ENCODE measurements at places on chromosomes 2 and 18.

DNA sequence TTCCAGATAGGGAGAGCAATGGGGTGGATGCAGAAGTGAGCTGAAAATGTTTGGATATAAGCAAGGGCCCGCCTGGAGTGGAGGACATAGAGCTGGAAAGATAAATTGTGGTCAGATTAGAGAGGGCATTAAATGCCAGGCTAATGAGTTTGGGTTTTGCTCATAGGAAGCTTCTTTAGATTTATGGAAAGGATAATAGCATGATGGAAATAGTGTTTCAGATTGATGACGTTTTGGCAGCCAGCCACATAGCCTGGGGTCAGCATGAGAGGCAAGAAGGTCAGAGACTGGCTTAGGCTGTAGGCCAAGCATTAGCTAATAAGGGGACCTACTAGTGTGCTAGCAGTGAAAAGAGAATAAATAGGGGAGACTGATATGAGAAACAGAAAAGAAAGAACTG lies 321.6 kb downstream of the STK39 start:
- DNase-seq = no peak

DNA sequence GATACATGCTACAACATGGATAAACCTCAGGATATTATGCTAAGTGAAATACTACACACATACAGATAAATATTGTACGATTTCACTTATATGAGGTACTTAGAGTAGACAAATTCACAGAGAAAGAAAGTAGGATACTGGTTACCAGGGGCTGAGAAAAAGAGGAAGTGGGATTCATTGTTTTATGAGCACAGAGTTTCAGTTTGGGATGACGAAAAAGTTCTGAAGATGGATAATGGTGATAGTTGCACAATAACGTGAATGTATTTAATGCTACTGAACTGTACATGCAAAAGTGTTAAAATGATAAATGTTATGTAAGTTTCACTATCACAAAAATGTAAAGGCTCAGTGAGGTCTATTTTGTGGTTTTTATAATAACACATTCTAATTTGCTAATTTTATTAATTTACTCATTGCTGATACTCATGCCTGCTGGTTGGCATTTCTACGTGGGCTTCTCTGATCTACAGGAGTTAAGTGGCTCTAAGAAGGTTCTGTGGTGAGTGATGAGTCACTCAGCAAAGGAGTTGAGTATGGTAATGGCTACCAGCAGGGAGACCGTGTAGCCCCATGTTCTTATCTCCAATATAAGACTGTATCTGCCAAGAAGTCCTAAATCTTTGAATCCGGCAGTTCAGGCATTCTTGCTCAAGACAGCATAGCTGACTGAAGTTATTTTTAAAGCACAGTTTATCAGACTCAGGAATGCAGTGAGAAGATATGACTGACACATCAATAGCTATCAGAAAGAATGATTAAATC lies 41.1 kb downstream of the UPP2 start:
- DNase-seq = peak; percentile 48

DNA sequence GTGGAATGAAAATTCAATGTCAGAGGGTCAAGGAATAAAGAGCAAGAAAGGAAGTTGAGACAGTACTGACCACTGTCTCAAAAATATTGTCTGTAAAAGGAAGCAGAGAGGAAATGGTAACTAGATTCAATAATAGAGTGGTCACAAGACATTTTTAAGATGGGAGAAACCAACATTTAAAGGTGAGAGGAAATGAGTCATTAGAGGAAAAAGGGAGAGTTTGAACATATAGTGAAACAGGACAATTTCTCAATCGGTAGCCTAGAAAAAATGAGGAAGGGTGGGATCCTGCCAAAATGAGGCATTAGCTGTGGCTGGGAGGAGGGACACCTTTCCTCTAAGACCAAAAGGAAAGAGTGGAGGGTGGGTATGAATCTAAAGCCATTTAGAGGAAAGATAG lies 288.5 kb downstream of the SP3 start:
- DNase-seq = no peak

- no peak for DNase-seq
Measured at GRCh38 chr2:62913311-62913710, 137.3 kb upstream of the OTX1 start.

DNA sequence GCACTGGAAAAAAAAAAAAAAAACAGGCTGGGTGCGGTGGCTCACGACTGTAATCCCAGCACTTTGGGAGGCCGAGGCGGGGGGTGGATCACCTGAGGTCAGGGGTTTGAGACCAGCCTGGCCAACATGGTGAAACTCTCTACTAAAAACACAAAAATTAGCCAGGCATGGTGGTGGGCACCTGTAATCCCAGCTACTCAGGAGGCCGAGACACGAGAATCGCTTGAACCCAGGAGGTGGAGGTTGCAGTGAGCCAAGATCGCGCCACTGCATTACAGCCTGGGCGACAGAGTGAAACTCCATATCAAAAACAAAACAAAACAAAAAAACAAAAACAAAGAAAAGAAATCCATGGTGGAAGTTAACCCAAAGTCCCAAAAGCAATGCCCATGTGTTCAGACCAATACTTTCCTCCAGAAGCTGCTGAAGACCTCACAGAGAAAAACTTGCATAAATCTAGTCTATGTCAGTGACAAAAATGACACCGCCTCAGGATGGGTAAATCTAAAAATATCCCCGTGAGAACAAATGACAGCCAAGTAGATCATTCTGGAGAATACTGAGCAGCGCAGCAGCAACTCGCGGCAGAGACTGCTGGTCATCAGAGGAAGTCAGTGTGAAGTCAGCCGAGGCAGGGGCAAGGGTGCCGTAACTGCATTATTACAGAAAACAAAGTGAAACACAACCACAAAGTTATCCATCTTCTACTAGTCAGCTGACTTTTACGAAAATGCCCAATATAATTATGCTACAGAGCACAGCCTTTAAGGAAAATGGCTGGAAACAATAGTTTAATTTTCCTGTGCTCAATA lies 41.0 kb downstream of the LPIN2 start:
- DNase-seq = no peak

GRCh38 chr2:219429958-219430606 lies 4.6 kb upstream of the SPEG start:
- no peak for DNase-seq

DNA sequence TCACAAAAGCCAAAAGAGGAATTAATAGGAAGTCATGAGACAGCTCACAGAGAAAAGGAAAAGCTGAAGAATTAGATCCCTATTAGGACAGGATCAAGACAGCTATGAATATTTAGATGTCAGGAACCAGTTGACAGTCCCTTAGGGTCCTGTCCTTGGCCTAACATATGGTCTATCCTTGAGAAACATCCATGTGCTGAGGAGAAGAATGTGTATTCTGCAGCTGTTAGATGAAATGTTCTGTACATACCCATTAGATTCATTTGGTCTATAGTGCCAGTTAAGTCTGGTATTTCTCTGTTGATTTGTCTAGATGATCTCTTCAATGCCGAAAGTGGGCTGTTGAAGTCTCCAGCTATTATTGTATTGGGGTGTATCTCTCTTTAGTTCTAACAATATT lies 37.6 kb upstream of the SLC40A1 start:
- no peak for DNase-seq

GRCh38 chr2:241813644-241814392 lies 4.8 kb downstream of the NEU4 start:
- no peak for DNase-seq

DNA sequence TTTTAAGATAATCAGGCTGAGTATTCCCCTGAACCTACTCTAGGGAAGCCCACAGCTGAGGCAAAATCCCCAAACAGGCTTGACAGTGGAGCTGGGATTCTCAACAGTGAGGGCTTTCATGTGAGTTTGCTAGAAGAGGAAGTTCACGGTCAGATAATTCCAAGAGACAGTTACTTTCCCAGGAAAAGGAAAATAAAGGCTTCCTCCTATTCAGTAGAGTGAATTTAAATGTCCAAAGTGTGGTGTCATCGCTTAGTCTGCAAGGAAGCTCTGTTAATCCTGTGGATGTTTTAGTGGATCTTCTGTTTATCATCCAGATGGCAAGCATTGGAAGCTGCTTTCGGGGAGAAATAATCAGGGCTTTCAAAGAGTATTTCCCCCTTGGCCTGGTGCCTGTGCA lies 119.8 kb downstream of the RPIA start:
- DNase-seq = no peak

GRCh38 chr18:59900222-59901128 lies 679 bp downstream of the PMAIP1 start:
- peak; percentile 61 for DNase-seq

- DNase-seq = no peak
Measured at GRCh38 chr2:154681741-154682140, 16.8 kb upstream of the KCNJ3 start.

GRCh38 chr2:142150453-142150852 lies 19.6 kb upstream of the LRP1B start:
- no peak for DNase-seq

GRCh38 chr2:68203587-68203986 lies 45.9 kb downstream of the PNO1 start:
- DNase-seq = no peak

- DNase-seq = no peak
Measured at GRCh38 chr2:128624956-128625355, 306.3 kb upstream of the HS6ST1 start.

DNA sequence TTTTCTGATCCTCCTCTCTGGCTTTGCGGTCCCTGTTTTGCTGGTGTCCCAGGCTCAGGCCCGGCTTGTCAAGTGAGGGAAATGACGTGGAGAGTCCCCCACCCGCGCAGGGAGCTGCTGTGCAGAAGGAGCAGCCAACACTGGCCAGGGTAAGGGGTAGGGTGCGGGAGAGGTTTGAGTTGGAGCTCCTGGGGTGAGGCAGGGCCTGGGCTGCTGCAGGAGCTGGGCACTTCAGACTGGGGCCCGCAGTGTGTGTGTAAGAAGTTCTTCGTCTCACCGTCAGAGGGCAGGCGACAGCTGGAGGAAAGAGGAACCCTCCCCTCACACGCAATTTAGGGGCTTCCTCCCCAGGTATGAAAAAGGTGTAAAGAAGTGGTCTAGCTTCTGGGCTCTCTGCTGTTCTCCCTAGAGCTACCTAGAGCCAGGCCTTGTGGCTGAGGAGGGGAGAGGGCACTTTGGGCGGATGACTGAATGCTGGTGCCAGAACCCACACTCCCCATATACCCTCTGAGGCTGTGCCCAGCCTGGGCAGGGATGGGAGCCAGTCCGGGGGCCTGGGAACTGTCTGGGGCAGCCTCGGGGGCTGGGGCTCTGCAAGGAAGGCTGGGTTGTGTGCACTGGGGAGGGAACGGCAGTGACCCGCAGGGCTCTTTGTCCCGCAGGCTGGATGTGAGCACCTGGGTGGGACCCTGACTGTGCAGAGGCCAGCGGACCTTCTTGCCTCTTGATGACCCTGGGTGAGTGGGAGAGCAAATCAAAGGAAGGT lies 11.8 kb downstream of the CELF4 start:
- DNase-seq = no peak

- no peak for DNase-seq
Measured at GRCh38 chr2:217362286-217362685, 502.4 kb upstream of the TNP1 start.

DNA sequence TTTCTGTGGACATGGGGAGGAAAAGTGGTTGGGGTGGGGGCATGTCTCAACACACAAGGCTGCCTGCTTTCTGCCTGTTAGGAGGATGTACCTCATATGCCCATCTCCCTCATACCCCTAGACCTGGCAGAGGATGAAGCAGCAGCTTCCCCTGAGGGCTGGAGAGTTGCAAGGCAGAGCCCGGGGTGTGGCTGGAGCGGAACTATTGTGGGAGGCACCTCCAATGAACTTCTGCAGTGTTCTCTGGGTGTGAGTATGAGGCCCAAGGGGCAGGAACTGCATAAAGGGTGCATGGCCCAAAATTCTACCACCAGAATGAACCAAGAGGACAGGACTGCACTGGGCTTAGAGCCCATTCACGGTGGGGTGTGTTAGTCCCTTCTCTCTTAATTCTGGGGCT lies 296.3 kb upstream of the SIX2 start:
- no peak for DNase-seq

GRCh38 chr2:127084611-127085316 lies 22.2 kb downstream of the BIN1 start:
- DNase-seq = no peak

DNA sequence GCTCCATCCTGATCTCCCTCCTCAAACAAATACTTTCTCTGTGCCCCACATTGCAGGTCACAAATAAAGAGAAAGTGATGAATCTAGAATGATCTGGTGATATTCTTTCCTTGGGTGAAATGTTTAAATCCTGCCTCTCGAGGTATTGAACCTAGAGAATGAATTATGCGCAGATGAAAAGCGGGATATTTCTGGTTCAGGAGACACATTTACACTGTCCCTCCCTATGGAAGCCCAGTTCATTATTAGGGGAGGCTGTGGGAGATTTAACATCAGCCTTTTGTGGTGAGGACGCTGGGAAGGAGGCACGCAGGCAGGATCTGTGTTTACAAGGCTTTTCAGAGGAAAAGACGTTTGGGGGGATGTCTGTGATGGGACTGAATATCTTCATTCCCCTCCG lies 20.6 kb downstream of the MAPRE2 start:
- no peak for DNase-seq

- DNase-seq = no peak
Measured at GRCh38 chr18:75783566-75784281, 356.2 kb upstream of the SMIM21 start.

DNA sequence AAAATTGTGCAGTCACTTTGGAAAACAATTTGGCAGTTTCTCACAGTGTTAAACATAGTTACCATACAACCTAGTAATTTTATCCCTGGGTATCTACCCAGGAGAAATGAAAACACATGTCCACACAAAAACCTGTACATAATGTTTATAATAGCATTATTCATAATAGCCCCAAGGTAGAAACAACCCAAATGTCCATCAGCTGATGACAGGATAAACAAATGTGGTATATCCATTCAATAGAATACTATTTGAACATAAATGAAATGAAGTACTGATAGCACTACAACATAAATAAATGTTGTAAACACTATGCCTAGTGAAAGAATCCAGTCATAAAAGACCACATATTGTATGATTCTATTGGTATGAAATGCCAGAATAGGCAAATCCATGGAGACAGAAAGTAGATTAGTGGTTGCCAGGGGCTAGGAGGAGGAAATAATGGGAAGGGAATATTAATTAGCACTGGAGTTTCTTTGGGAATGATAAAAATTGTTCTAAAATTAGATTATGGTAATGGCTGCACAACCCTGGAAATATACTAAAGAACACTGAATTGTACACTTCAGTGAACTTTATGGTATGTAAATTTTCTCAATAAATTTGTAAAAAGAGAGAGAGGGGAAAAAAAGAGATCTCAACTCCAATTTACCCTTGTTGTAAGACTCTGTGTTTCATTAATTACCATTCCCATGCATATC lies 20.8 kb upstream of the VIT start:
- DNase-seq = no peak

GRCh38 chr18:61929881-61930640 lies 37.3 kb upstream of the RNF152 start:
- DNase-seq = no peak

DNA sequence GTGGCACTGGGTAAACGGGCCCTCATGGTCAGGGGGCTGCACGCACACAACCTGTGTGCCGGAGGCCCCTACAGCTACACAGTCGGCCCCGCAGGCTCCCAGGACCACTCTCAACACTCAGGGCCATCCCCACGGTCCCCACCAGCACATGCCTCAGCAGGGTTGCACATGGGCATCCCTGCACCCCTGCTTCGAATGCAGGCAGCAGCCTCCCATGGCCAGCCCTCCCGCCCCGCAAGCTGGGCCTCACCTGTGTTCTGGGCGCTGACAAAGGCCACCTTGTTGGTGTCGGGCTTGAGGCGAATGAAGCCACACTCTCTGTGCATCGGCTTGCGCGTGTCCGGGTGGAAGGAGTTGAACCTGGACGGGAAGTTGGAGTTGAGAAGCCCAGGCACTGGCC lies 34.2 kb downstream of the THAP4 start:
- DNase-seq = no peak

Measured in large intestine (tissue), 12 donors.